ENCODE measurements at places on chromosomes 7 and 10. TPM values are rescaled to one million over a fixed set of nuclear protein-coding genes. Genes with fewer than 3 reads are reported as not detected.

The HIBADH gene
- 70.1 TPM for total RNA-seq

The PWWP2B gene
- 5.8 TPM for total RNA-seq

DNA sequence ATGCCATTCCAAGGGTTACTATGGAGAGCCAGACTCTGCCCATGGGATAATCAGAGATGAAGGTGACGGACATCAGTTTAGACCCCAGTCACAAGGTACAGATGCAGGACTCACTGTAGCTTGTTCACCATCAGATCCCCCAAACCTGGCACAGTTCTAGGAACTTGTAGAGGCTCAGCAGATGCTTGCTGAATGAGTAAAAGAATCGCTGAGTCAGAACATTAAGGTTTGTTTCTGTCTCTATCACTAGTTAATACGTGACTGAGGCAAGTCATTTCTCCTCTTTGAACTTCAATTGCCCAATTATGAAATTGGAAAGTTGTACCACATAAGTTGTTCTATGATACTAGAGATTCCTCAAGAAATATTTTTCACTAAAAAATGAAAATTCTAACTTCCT, 65.1 kb downstream of the PPP1R3C start:
- no peaks in the 10 kb centered on the region for H3K27me3 ChIP-seq
- peak; percentile 46 for DNase-seq
- no peak overlapping the region for H3K4me3 ChIP-seq
- peaks cover 24% of the 10 kb centered on the region for H3K4me1 ChIP-seq
- H3K36me3 ChIP-seq: no peaks in the 10 kb centered on the region

DNA sequence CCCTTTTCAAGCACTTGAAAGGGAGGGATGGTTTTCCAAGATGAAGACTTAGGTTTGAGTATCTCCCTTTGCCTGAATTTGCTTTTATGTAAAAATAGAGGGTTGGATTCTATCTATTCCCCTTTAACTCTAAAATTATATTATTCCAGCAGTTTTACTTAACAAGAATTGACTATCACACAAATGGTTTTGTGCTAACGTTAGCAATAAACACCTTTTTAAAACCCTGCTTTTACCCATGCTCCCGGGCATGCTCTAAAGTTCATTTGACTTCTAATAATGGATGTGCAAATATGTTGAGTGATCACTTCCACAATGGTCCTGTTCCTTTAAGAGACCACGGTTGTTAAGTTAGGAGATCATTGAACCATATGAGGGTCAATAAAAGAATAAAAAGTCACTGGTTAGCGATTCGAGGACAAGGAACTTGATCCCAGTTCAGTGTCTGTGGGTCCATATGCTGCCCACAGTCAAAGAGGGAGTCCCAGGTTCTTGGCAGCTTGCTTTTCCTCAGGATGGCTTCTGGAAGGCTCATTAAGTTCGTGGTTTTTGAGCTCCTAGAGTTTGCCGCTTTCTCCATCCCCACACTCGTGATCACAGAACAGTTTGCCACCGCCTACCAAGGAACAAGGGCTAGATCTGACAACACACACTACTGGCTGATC, at the start of gene TMEM236:
TSS of gene TMEM236 (plus strand) at position 421 of the 665 bp plus-strand sequence. CDS start at position 516, 95 bp downstream.
- no peak for DNase-seq
- no peaks in the 10 kb centered on the region for H3K36me3 ChIP-seq
- no peak within 1 kb of the TSS for H3K27ac ChIP-seq
- no peaks in the 10 kb centered on the region for H3K4me1 ChIP-seq
- no peaks in the 10 kb centered on the region for H3K27me3 ChIP-seq
- H3K4me3 ChIP-seq: no peak within 1 kb of the TSS

GRCh38 chr10:11639849-11640764, 28.7 kb upstream of the USP6NL start:
- H3K4me1 ChIP-seq: no peaks in the 10 kb centered on the region
- no peak overlapping the region for H3K4me3 ChIP-seq
- H3K27ac ChIP-seq: no peak overlapping the region
- peaks cover 18% of the 10 kb centered on the region for H3K27me3 ChIP-seq
- DNase-seq: no peak
- no peaks in the 10 kb centered on the region for H3K36me3 ChIP-seq
